ENCODE measurements at places on chromosomes 1 and 21.
A peak's percentile ranks its signal among the peaks of the same experiment; 100 is the strongest.

GRCh38 chr1:109671067-109671466 is 3.2 kb downstream of the GSTM2 start:
- DNase-seq = no peak

DNA sequence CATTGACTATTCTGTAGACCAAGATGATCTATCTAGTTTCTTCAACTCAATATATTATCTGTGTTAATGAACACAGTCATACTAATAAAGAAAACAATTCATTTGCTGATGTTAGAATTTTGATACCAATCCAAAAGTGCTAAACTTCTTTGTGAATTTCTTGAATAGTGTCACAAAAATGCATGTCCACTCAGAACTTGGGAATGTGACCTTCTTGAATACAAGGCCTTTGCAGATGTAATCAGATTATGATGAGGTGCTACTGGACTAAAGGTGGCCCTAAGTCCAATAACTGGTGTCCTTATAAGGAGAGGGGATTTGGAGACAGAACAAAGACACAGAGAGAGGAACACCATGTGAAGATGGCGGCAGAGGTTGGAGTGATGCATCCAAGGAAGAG is 305.8 kb upstream of the ZP4 start:
- no peak for DNase-seq

DNA sequence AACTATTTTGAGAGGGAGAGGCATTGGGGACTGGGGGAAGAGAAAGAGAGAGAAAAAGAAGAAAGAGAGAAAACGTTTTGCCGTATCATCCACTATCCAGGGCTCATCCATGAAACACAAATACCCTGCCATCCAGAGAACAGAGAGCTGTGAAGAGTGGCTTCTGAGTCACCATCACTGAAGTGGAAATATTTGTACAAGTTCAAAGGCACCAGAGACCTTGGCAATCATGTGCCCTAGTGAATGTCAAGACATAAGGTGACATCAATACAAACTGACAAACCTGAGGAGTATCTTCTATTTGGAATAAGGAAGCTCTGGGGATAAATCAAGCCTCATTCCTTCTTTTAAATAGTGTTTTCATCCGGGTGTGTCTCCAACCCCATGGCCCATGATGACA is 197.2 kb upstream of the PROX1 start:
- no peak for DNase-seq

DNA sequence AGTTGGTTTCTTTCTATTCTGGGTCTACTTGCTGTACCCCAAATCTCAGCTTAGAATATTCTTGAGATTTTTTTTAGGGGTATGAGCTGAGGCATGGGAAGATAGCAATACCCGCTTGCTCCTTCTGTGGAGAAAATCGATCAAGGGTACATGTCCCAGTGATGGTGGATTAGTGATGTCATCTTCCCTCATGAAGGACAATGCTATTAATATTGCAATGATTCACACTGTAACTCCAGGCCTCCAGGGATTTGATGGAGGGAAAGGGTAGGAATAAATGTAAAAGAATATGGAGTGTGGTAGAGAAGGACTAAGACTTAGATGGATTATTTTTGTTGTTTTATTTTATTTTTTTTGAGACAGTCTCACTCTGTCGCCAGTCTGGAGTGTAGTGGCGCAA is 47.4 kb downstream of the XCL1 start:
- no peak for DNase-seq

- DNase-seq = no peak
Measured at GRCh38 chr1:40817791-40818263, 34.2 kb downstream of the KCNQ4 start.

GRCh38 chr1:97508653-97509218 is 412.1 kb downstream of the DPYD start:
- DNase-seq = no peak

- DNase-seq = no peak
Measured at GRCh38 chr1:70818401-70818800, 229.2 kb downstream of the PTGER3 start.

DNA sequence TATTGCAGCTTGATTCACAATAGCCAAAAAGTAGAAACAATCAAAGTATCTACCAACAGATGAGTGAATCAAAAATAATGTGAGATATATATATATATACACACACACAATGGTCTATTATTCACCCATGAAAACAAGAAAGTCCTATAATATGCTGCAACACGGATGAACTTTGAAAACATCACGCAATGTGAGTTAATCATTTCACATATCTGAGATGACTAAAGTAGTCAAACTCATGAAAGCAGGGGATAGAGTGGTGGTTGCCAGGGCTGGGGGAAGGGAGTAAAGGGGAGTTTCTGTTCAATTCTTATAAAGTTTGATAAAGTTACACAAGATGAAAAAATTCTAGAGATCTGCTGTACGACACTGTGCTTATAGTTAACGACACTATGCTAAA is 1234.8 kb downstream of the MRPL39 start:
- DNase-seq = no peak

DNA sequence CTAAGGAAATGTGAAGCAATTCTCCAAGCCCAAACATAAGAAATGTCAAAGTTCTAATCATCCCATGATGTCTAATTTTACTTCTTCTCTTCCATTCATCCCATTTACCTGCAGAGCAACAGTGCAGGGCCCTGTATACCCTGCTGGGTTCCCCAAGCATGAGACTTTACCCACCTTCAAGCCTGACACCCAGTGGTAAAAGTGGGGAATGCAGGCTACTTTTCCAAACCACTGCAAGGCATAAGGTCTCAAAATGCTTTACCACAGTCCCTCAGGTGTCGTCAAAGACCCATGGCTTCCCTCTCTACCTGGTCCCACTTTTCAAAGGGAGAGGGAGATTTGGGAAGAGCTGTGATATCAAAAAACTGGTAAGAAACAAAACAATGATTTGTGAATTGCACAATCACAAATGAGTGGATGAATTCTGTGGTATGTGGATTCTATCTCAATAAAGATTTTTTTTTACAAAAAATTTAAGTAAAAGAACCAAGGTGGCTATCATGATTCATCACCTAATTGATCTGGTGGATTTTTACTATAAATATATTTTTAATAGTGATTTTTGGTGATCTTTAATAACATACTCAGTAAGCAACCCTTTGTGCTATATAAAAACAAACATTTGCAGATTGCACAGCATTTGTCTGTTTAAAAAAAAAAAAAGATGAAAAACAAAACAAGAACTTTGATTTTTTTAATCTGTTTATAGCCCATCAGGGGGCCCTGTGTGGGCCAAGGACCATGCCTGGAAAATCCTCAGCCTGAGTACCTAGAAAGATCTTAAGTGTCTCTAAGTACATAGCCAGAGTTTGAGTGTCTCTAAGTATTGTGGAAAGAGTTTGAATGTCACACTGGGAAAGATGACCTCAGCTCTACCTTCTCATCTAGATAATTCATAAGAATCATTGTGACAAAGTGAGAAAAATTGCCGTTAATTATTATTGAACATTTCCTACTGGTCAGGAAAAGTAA is 73.1 kb upstream of the GJB5 start:
- DNase-seq = no peak

DNA sequence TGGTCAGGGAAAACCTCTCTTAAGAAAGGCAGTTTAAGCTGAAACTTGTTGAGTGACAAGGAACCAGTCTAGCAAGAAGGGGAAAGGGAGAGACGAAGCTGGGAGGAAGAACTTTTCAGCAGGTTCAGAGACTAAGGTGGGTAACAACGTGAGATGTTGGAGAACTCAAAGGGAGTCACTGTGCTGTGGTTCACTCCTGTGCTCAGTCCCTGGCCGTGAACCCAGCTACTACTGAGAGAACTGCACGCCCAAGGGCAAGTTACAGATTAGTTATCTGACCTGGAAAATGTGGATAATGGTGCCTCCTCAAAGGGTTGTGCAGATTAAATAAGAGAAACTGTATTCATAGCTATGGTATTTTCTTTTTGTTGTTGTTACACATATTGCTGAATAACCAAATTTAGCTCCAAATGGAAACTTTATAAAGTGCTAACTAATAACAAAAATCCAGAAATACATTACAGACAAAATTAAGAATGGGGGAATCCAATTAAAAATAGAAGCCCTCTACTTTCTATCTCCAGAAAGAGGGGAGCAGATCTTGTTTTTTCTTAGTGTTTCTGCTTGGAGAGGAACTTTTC is 2.9 kb downstream of the ZBTB40 start:
- DNase-seq = no peak

DNA sequence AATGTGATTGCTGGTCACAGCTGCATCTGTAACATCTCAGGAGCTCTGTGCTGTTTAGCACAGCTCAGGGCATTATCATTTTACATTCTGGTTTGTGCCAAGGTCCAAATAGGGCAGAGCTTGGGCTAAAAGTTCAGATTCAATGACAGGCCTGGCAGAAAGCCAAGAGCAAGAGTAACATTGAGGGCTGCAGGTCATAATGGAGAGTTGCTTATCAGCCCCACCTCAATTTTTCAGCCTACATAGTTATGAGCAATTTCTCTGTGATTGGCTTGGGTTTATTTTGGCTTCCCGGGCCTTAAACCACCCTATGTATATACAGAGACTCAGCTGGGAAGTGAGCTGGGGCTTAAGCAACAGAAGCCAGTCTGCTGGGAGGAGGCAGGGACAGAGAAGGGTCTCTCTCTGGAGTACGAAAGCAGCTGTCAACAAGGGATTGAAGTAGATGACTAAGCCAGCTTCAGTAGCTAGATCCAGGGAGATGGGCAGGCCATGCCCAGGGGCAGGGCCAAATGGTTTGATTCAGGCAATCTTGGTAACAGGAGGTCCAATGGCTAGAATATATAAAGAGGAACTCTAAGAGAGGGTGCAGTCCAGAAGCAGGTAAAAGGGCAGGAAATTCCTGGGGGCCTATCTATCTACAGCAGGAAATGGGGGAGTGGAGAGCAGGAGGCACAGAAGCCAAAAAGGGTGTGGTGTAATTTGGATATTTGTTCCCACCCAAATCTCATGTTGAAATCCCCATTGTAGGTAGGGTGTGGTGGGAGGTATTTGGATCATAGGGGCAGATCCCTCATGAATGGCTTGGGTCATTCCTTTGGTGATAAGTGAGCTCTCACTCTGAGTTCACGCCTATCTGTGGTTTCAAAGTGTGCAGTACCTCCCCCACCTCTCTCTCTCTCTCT is 49.0 kb downstream of the BRINP2 start:
- no peak for DNase-seq

DNA sequence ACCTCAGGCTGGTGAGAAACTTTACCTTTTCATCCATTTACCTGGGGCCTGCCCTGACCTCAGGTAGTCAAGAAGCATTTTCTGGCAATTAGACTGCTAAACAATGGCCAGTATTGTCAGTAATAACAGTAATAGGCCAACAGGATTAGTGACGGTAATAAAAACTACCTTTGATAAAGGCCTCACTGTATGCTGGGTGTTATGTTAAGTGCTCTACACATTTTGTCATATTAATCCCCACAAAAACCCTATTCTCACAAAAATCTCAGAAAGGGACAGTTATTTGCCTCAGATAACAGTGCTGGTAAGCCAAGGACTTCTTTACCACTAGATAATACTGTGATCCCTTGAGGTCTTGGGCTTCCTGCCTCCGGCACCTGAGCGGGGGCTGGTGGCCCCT is 191.4 kb downstream of the FOXD2 start:
- DNase-seq = no peak

DNA sequence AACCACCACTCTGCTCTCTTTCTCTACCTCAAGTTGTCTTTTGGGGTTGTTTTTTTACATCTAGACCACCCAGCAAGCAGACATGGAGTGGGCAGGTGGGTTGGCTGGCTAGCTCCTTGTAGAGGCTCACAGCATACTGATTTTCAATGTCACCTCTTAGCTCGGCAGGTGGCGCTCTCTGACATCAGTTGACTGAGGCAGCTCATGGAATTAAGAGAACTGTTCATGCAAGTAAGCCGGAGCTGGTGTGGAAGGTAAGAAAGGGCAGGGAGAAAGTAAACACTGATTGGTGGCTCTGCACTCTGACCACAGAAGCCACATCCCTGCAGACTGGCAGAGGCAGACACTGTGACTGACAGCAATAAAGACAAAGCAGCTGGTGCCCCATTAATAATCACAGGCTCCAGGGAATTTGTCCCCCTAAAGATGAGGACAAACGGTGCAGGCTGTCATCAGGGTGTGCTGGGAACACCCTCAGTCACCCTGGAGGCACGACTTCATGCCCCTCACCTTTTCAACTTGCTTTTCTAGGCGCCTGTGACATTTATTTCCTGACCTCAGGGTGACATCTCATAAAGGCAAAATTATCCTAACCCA is 226.8 kb downstream of the LMX1A start:
- peak; percentile 80 for DNase-seq

DNA sequence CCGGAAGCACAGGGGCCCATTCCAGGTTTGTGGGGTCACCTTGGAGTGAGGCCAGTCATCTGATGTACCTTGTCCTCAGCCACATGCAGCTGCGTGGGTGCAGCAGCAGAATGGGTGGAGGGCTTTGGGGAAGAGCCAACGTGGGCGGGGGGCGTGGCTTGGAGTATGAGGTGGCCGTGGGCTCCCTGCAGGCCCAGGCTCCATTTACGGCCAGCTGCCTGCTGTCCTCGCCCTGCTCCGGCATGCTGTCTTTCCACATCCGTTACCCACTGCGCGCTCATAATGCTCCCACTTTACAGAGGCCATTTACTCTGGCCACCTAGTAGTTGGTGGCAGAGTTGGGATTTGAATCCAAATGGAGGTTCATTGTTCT is 27.8 kb upstream of the TINAGL1 start:
- DNase-seq = no peak

DNA sequence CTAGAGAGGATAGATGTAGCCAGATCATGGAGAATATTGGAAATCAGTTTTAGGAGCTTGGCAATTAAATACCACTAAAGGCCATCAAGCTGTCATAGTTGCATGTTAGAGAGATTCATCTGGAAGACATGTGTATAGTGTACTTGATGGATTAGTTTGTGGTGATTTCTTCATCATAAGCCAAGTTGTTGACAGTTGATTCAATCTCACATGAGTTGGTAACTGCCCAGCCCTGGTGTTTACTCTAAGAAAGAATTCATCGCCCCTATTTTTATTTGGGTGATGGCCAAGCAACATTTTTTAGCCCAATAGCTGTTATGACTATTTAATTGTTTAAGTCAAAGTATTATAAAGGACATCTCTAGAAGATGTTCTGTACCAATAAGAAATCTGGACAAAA is 737.6 kb downstream of the PLA2G4A start:
- DNase-seq = no peak

DNA sequence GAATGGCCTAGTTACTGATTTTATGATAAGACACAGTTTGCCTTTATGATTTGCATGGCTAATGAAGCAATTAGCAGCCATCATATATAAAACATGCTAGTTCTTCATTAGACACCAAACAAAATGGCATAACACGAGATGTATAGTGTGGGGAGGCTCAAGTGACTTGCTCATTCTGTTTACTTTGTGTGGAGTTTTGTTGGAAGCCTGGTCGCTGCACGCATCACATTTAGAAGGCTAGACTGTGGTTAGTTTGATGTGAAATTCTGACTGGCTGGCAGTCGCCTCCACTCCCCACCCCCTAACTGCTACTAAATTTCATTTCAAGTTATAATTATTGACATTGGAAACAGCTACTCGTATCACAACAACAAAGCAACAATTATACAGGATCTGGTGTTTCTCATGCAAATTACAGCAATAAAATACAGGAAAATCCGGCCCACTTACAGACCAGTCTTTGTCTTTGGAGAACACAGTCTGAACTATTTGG is 356.1 kb downstream of the LMO4 start:
- DNase-seq = no peak

- DNase-seq = no peak
Measured at GRCh38 chr21:38850277-38850951, 44.7 kb downstream of the ETS2 start.

GRCh38 chr1:116424863-116425262 is 51.8 kb downstream of the ATP1A1 start:
- no peak for DNase-seq

Measured in renal pelvis (tissue), 12 donors.